Fibroblast of upper back skin (primary cell): ENCODE measurements at places on chromosomes 2 and 18.

DNA sequence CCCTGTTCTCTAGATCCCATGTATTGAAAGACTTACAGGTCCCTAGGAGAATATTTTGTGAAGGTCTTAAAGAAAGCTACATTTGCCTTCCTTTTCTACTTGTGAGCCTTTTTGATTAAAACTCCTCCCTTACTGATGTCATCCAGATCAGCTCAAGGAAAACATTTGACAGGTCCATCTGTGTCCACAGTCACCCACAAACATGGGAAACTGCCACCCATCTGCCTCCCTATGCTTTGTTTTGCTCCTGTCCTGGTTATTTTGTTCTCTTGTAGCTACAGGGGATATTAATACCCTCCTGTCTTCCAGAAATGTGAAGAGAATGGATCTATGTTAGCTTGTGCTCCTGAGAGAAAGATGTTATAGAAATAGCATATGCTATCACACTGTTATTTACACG is 203.6 kb upstream of the GALNT5 start:
- DNase-seq = no peak

GRCh38 chr2:209830722-209831465 is 59.3 kb downstream of the UNC80 start:
- DNase-seq = no peak

DNA sequence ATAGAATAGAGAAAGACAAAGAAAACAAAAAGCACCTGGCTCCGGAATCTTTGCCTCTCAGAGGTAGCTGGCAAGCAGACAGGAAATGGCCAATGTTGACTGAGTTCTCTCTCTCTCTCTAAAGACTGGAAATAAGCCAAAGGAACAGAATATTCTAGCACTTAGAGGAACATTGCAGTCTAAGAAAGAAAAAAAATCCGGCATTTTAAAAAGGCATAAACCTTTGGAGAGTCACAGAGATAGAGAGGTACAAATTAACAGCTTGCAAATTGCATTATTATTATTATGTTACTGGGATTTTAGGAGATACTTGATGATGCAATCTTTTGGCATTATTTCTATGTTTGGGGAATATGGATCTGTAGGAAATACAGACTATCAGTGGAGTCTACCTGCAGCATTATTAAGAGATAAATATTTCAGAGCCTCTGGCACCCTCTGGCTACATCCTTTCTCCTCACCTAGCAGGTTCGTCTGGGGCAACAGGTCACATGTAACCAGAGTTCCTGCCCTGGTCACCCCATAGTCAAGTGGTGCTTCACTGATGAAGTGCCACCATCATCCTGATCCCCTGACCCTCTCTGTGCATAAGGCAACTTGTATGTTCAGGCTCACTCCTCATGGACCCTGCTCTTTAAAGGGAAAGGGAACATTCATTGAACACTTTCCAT is 318.9 kb upstream of the ACVR2A start:
- no peak for DNase-seq

- DNase-seq = peak; percentile 70
Measured at GRCh38 chr2:55133467-55134315, 83.4 kb upstream of the RTN4 start.

GRCh38 chr2:203859030-203859789 is 8.4 kb upstream of the CTLA4 start:
- no peak for DNase-seq

DNA sequence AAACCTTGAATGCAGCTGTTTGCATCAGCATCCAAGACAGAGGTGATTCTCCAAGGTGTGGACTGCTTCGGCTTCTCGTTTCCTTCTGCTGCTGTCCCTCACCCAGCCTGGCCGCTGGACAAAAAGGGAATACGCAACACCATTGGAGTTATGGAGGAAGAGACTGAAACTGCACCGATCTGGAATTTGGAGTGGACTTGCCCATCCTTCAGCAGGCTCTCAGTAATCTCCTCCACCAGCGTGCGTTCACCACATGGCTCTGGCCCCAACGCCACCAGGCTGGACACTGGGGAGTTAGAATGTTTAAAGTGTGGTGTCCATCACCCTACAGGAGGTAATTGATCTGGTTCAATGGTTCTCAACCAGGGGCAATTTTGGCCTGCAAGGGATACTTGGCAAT is 41.4 kb upstream of the ID2 start:
- DNase-seq = no peak

- no peak for DNase-seq
Measured at GRCh38 chr18:48417985-48418384, 8.8 kb upstream of the ZBTB7C start.

- DNase-seq = no peak
Measured at GRCh38 chr2:78439122-78439521, 586.4 kb upstream of the REG3G start.
